ENCODE measurements at places on chromosomes 3 and 15.
A peak's percentile ranks its signal among the peaks of the same experiment; 100 is the strongest.

DNA sequence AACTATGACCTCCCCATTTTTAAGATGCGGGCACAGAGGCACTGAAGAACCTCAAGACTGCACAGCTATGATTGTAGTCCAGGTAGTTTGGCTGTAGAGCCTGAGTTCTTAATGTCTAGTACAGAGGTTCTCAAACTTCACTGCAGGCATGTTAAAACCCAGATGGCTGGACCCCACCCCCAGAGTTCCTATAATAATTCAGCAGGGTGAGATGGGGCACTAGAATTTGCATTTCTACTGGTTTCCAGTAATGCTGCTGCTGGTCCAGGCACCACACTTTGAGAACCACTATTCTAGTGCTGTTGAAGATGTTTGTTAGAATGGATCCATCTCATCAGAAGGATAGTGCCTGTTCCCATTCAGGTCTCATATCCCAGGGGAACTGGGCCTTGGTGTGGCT lies 274.9 kb downstream of the ABHD5 start:
- no peak for DNase-seq

- DNase-seq, result no peak
Observed at GRCh38 chr3:59327376-59327808, 277.6 kb upstream of the CFAP20DC start.

DNA sequence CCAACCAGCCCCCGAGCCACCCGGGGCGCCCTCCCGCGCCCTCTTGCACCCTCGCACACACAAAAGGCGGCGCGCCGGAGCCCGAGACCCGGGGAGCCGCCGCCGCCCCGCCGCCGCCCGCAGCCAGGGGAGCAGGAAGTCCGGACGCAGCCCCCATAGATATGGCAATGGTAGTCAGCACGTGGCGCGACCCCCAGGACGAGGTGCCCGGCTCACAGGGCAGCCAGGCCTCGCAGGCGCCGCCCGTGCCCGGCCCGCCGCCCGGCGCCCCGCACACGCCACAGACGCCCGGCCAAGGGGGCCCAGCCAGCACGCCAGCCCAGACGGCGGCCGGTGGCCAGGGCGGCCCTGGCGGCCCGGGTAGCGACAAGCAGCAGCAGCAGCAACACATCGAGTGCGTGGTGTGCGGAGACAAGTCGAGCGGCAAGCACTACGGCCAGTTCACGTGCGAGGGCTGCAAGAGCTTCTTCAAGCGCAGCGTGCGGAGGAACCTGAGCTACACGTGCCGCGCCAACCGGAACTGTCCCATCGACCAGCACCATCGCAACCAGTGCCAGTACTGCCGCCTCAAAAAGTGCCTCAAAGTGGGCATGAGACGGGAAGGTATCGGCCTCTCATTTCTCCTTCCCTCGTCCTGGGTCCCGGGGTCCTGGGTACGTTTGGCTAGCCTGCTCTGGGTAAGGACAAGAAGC lies 1.6 kb downstream of the NR2F2 start:
- no peak for DNase-seq

DNA sequence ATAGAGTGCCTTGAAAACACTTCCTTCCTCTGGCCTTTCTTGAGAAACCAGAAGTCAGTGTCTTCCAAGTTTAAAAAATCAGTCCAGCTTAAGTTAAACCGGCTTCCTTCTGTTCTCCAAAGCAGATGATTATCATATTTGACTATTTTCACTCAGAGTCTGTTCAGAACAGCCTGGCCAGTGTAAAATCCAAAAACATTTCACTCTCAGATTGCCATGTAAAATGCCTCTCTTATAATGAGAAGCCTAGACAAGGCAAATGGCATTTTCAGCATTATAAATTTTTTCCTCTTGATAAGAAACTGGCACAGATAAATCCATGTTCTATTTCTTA lies 193.5 kb downstream of the TNIK start:
- DNase-seq, result no peak

DNA sequence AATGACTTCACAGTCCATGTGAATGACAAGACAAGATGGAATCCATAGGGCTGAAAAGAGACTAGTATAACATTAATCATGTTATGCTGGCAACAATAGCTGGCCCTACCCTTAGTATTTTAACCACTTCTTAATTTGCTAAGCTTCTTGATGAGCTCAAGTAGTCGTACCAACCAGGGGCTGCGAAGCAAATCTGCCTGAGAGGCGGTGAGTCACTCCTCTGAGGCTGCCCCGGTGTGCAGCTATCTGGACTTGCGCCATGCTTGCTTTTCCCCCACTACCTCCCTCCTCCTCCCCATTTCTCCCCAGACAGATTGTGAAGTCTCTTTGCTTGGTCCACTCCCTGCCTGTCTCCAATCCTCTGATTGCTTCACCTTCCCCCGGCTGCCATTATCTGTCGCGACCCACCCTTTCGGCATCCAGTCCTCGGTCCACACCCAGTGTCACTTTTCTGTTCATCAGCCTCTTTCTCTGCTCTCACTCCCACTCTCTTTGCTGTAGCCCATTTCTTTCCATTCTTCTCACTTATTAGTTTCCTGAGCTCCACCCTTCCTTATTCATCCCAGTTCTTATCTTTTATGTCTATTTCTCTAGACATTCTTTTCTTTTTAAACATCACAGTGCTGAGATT lies 42.7 kb downstream of the DUT start:
- no peak for DNase-seq

DNA sequence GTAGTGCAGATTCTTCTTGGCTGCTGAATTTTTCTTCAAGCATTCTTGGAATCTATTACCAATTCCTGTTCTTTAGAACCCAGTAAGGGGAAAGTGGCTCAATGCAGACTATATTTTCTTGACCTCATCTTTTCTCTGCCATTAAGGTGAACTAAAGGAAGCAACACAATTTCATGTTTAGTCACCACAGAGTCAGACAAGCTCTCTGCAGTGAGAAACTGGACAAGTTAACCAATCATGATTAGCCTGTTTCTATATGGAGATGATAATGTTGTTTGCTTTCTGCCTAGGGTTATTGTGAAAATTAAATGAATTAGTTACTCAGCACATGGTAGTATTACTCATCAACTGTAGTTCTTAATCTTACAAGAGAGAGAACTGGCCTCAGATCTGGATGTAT lies 1075.1 kb downstream of the AGBL1 start:
- DNase-seq, result no peak

DNA sequence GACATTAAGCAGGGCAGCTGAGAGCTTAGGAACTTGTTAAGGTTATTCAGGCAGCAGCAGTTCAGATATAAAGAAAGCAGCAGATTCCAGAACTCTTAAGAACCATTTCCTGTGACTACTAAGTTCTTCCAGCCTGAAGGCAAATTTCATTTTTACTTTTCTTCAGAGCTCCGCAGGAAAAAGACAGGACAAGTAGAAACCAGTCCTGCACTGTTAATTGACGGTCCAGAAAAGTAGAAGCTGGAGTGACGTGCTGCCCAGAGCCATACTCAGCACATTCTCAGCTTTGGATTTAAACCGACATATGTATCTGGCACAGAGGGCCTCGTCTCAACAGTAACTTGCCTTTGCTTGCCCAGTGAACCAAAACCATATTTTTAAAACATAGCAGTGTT lies 219.4 kb upstream of the STRIT1 start:
- DNase-seq, result no peak

DNA sequence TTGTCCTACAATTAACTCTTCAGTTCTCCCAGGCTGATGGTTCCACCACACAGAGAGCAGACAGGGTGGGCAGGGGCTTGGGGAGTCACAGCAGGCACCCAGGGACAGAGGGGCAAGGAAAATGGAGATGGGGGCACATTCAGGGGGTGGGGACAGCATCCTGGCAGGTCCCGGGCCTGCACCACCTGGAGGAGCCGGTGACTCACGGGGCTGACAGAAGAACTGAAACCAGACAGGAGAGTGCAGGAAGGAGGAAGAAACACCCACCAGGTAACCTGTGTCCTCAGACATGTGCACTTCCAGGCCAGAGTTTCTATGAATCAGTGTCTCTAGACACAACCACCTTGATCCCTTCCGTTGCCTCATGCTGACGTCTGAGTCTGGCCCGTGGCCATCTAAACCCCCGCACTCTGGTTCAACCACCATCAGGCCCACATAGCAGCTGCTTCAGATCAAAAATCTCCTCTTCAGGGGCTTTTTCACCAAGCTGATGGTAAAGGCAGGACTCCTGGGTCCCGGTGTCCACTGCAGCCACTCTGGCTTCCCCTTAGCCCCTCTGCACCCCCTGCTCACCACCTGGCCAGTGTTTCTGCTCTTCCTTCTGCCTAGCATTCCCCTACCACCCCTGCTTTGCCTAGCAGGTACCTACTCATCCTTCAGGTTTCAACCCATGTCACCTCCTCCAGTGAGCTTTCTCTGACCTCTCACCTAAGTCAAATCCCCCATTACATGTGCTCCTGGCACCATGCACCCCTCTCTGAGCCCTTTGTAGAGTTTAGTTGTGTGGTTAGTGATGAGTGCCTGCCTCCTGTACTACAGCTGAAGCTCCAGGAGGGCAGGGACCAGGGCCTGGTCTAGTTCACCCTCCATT lies 16.5 kb upstream of the CYP11A1 start:
- DNase-seq, result peak; percentile 56

Measured in stimulated activated CD4-positive, alpha-beta T cell treated with anti-CD3 and anti-CD28 coated beads, Interleukin-1b, Interleukin-23, amount 100 ng/mL, for 4 hours (primary cell).